Activated CD8-positive, alpha-beta memory T cell treated with anti-CD3 and anti-CD28 coated beads for 1 hour (primary cell): ENCODE measurements at places on chromosomes 3 and 15.

DNA sequence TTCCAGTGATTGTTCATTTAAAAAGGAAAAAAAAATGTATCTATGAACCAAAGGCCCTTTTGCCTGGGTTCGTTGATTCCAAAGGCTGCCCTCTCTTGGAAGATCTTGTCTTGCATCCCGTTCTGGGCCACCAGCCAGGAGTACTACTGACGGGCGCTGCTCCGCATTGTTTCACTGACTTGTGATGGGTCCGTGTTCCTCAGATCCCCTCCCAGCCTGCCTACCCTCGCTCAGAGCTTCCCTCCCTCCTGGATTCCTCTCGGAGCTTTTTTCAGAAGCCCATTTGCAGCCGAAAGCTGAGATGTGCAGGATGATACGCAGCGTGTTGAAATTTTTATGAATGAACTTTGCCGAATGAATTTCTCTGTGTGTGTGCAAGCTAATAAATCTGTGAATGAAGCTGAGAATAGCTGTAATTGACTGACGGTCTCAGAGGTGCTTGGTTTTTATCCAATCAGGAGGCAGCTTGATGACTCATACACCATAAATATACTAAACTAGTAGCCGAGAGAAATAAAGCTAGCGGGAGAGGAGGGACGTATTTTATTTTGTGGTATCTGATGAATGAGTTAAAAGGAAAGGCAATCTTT lies at the start of gene SHC4:
Gene SHC4, minus strand, starts transcription at position 396 of the 590 bp plus-strand sequence. CDS start 904 bp downstream, outside the sequence.
- no peak for DNase-seq

- DNase-seq, result no peak
Observed at GRCh38 chr15:52552303-52552702, 16.5 kb downstream of the ARPP19 start.

DNA sequence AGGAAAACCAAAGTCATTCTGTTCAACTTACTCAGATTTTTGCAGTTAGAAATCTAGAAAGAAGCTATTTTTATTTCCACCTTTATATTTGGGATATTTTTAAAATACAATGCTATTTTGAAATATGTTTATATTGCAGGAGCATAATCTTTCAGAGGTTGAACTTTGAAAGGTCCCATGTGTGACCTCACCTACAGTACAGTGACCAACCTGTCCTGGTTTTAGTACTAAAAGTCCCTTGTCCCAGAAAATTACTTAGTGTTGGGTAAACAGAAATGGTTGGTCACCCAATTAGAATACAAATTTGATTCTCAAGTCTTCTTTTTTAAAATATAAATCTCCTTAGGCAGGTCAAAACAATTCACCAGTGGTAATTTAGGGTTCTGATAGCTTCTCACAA lies 141.6 kb upstream of the FRMD4B start:
- no peak for DNase-seq

DNA sequence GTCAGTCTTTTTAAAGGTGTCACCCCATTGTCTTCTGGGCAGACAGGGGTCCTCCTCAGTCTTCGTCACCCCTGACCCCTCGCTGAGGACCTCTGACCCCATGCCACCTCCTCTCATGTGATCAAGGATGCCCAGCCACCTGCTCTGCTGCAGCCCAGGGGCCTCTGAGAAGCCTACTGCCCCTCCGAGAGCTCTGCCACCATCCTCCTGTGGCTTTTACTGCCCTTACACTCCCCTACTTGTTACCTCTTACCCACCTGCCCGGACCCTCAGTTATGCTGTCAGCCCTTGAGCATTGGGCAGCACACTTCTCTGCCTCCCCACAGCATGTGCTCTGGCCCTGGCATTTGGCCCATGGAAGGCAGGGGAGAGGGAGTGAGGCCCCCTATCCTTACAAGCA lies 123.2 kb downstream of the LRRK1 start:
- no peak for DNase-seq

- DNase-seq, result no peak
Observed at GRCh38 chr3:153247331-153248330, 85.6 kb downstream of the RAP2B start.

GRCh38 chr3:25354071-25354470 lies 74.0 kb upstream of the RARB start:
- no peak for DNase-seq

- no peak for DNase-seq
Observed at GRCh38 chr3:77348244-77348855, 308.5 kb downstream of the ROBO2 start.

DNA sequence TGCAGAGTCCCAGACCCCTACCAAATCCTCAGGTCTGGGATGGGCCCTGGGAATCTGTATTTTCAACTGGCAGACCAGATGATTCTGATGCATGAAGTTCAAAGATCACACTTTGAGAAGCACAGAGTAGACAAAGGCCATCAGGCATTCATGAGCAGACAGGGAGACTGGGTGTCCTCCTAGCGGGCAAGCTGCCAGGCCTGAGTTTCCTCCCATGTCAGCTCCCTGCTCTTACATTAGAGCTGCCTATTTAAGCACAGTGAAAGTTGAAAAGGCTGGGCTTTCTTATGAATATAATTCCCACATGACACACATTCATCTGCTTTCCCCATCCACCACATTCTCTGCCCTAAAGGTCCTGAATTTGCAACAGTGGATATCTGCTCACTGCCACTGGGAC lies 14.0 kb downstream of the CAPN3 start:
- DNase-seq, result no peak

- DNase-seq, result no peak
Observed at GRCh38 chr3:140343211-140344081, 334.4 kb upstream of the TRIM42 start.

- no peak for DNase-seq
Observed at GRCh38 chr3:136105044-136105443, 91.1 kb downstream of the MSL2 start.

DNA sequence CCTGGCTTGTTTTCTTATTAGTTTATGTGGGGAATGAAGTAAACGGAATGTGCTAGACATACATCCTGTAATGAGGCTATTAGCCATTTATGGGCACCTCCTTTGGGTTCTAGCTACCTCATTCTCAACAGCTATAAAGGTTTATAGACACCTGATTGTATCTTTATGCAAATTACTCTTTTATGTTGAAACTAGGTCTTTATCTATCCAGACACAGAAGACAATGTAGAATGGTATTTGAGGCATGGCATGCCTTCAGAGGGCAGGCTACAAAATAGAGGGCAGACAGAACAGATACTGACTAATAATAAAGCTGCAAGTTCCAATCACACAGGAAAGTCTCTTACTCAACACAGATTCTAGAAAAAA lies 27.1 kb downstream of the TBC1D2B start:
- DNase-seq, result no peak

GRCh38 chr3:19065027-19065426 lies 83.3 kb upstream of the KCNH8 start:
- DNase-seq, result no peak

DNA sequence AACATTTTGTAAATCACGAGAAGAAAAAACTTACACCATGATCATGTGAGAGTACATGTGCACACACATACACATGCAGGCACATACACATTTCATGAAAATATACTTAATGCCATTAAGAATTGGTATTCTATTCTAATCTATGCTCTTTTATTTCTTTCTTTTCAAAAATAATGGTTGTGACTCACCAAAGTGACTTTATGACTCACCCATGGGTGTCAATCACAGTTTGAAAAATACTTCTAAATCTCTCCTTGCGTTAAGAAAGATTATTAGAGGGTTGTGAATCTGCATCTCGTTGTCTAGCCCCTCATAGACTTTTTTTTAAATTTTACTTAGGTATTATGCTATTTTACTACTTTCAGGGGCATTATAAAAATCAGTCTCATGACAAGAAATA lies 254.2 kb downstream of the TUSC7 start:
- DNase-seq, result no peak

GRCh38 chr3:188202358-188203138 lies 48.6 kb downstream of the LPP start:
- DNase-seq, result no peak

DNA sequence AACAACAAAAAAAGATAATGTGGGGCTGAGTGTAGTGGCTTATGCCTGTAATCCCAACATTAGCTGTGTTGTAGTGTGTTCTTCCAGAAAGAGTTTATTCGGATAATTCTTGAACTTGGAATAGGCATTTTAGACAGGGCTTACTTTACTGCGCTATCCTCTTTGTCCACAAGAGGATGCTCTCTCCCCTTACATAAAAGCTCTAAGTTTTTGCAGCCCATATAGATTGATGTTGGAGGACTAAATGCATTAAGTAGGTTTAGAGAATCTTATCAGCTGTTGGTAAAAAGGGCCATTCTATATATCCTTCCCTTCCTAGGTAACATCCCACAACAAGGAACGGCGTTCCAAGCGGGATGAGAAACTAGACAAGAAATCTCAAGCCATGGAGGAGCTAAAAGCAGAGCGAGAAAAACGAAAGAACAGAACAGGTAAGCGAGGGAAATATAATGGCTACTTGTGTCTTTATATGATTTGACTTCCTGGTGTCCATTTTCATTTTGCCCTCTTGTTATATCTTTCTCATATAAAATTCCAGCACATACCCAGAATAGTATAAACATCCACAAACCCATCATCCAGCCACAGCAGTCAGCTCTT lies 27.8 kb upstream of the ITPKA start:
- DNase-seq, result no peak

DNA sequence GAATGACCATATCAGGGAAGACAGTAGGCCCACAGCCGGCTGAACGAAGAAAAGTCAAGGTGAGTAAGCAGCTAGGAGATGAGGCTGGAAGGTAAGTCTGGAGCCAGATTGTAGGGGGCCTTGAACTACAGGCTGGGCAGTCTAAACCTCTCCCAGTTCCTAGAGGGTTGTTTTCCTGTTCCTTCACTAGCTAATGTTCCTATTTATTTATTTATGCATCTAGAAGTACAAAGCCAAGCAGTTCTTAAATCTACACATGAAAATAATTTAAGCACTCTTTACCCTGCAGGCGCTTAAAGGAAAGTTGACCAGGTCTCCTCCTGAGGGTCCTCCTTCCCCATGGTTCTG lies 3.7 kb downstream of the ACAA1 start:
- no peak for DNase-seq

DNA sequence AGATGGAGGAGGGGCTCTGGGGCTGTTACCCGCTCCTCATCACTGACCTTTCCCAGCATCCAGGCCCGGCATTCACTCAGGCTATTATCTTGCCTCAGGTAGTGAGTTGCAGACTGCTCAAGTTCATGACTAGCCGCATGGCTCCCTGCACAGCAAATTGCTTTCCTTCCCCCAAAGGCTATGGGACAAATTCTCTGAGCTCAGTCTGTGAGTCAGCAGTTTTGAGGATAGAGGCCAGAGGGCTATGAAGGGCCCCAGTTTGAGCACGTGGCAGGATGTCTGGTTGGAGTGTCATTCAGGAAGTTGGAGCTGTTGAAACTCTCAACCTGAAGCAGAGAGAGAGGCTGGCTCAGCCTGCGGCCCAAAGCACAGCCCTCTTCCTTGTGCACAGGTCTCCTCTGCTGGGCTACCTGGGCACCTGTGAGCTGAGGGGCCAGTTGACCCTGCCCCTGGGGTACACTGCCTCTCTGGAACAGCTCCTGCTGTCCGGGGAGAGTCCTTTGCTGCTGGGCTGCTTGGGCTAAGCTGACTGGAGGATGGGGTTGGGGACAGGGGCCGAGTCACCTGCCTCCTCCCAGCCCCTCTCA lies 7.9 kb downstream of the FAH start:
- DNase-seq, result no peak

DNA sequence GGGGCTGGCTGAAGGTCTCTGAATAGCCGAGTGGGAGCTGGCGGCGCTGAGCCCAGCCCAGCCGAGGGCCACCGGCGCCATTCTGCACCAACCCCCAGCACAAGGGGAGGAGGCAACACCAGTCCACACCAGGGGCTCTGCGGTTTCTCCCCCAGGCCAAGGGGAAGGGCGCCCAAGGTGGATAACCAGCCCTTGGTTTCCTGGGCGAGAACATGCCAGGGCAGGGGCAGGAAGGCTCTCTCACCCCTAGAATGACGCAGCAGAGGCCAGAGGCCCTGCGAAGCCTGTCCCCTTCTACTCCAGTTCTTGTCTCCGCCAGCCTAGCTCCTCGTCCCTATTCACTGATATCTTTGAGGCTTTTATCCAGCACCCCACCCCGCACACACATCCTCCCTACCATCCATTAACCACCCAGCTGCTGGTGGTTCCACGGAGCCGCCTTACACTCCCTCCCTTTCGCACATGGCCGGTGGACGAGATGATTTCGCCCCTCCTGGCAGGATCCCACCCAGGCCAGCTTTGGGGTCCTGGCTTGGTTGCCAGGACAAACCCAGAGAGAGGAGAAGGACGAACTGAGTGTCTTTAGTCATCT lies 1.3 kb downstream of the RBPMS2 start:
- no peak for DNase-seq

DNA sequence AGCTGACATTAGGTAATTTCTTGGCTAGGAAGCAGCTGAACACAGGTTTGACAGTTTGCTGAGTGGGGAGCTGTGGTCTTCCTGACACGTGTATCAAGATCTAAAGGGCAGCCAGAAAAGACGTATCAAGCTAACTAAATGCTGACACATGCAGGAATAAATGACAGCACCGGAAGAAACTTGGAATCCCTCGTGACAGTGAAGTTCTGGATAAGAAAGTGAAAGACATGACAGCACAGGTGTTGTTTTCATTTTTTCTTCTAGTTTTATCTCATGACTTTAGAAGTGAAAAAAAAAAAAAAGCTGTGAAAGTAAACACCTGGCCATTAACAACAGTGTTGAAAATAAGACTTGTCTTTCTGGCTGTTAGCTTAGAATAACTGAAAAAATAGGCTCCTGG lies 48.7 kb downstream of the FGF7 start:
- DNase-seq, result no peak

DNA sequence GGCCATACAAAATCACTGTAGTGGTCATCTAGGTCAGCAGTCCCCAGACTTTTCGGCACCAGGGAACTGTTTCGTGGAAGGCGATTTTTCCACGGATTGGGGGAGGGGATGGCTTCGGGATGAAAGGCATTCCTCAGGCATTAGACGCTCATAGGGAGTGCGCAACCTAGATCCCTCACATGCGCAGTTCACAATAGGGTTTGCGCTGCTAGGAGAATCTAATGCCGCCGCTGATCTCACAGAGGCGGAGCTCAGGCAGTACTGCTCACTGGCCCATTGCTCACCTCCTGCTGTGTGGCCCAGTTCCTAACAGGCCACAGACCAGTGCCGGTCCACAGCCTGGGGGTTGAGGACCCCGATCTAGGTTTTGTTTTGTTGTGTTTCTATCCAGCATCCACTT lies 200.1 kb downstream of the SLC9A9 start:
- no peak for DNase-seq

GRCh38 chr3:154794391-154794790 lies 285.7 kb upstream of the MME start:
- no peak for DNase-seq

DNA sequence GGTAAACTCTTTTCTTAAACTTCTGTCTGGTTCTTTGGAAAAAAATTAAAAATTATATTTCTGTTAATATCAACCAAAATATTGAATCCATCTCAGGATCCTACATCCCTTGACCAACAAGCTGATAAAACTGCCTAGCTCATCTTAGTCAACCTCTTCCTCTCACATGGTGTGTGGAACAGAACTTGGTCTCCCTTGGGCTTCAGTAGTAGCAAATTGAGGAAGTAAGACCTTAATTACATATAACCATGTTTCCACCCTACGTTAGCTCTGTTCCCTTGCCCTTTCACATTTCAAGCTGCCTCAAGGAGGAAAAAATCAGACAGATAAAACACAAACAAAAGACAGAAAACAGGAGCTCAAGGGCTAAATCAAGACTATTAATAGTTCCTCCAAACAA lies 116.4 kb downstream of the GREM1 start:
- no peak for DNase-seq

GRCh38 chr3:153880493-153880892 lies 240.7 kb upstream of the ARHGEF26 start:
- no peak for DNase-seq
